ENCODE measurements at places on chromosomes 7 and 10. TPM values are rescaled to one million over a fixed set of nuclear protein-coding genes. Genes with fewer than 3 reads are reported as not detected.

DNA sequence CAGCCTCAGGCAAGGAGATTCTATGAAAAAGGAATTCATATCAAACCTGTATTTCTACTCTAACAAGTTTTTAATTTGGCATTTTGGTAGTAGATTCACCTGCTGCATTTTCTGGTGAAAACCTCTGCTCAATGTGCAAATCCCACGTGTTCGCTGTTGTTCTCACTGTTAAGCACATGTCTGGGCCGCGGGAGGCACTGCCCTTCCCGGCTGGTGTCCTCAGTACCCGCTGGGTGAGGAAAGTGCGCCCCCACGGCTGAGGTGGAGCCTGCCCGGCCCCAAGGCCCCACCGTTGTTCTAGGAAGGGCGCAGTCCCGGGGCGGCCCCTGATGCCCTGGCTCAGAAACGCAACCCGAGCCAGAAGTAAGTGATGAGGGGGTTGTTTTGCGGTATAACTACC is 193.4 kb upstream of the VWC2 start:
- H3K27me3 ChIP-seq, result no peaks in the 10 kb centered on the region
- no peaks in the 10 kb centered on the region for H3K36me3 ChIP-seq
- no peaks in the 10 kb centered on the region for H3K4me1 ChIP-seq
- no peak overlapping the region for H3K4me3 ChIP-seq
- DNase-seq, result no peak

DNA sequence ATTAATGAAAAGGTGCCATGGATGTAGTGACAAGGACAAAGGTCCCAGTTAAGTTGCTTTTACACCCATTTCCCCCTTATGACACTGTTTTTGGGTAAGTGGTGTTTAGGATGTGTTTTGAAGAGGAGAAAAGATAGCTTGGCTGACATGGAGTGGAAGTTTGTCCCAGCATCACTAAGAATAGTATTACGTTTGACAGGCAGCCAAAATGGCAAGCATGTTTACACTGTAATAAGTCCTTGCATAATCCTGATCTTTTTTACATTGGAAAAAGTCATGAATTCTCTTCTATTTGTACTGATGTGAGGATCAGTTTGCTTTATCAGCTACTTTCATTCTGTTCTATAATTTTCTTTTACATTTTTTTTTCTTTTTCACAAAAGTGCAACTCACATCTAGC is 137.8 kb downstream of the CHRM2 start:
- no peak overlapping the region for H3K27ac ChIP-seq
- H3K4me1 ChIP-seq, result no peaks in the 10 kb centered on the region
- H3K4me3 ChIP-seq, result no peak overlapping the region
- no peaks in the 10 kb centered on the region for H3K27me3 ChIP-seq

- H3K4me1 ChIP-seq, result no peaks in the 10 kb centered on the region
- peaks cover 15% of the 10 kb centered on the region for H3K27me3 ChIP-seq
- no peak overlapping the region for H3K4me3 ChIP-seq
- no peaks in the 10 kb centered on the region for H3K36me3 ChIP-seq
- no peak for DNase-seq
These were observed 2.0 kb downstream of the SEMA3D start for GRCh38 chr7:85184599-85185423.

- H3K4me3 ChIP-seq, result no peak overlapping the region
- H3K27ac ChIP-seq, result peak overlapping the region; percentile 29
- DNase-seq, result no peak
- no peaks in the 10 kb centered on the region for H3K36me3 ChIP-seq
These were observed 229.9 kb downstream of the MAD1L1 start for GRCh38 chr7:2002561-2003450.

DNA sequence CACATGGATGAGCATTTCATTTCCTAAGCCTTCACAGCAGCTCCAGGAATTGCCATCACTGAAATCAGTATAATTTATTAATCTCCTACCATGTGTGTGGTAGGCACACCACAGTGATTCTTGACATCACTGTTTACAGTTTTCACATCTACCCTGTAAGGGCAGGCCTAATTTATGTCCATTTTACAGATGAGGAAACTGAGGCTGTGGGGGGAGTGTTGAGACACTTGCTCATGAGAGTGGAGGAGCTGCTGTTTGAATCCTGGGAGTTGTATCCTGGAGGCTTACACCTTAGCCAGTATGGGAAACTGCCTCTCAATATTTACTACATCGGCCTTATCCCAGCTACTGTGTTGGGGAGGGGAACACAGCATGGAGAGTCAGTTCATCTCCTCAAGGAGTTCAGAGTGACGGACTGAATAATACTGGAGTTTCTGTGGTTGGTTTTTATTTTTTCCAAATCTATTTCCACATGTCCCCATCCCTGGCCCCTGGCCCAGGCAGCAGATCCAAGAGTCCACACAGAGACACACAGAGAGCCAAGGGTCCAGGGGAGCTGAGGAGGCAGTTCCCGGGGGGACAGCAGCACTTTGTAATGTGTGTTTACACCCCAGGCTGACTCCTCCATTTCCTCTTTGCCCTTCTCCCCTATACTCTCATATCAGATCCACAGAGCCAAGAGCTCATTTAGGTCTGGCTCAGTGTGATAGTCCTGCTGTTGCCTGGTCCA is 13.2 kb downstream of the UBTD1 start:
- H3K36me3 ChIP-seq, result peaks cover 6% of the 10 kb centered on the region

DNA sequence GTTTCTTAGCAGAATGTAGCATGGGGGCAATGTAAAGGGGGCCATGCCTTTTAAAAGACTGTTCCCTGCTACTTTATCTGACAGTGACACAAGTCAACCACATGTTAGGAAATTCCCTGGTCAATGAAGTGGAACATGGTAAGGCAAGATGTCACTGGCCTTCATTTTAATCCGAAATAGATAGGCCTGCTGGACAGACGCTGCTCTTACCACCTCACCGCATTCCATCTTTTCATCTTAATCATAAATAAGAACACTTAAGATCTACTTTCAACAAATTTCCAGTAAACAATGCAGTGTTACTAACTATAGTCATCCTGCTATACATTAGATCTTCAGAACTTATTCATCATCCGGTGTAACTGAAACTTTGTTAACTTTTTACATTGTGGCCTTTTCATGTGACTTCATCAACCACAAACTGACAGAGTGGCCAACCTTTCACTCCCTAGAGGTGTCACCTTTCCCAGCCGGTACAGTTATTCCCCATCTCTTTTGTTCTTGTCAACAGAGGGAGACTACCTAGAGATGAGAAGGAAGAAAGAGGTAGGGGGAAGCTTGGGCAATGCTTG is 15.6 kb downstream of the ASB4 start:
- H3K4me3 ChIP-seq, result no peak overlapping the region
- peaks cover 13% of the 10 kb centered on the region for H3K4me1 ChIP-seq
- H3K27me3 ChIP-seq, result peaks cover 30% of the 10 kb centered on the region
- no peak for DNase-seq

- H3K4me3 ChIP-seq, result no peak overlapping the region
- H3K27me3 ChIP-seq, result peaks cover 11% of the 10 kb centered on the region
- H3K27ac ChIP-seq, result no peak overlapping the region
- no peaks in the 10 kb centered on the region for H3K36me3 ChIP-seq
These were observed 27.8 kb downstream of the STEAP4 start for GRCh38 chr7:88278881-88279280.

DNA sequence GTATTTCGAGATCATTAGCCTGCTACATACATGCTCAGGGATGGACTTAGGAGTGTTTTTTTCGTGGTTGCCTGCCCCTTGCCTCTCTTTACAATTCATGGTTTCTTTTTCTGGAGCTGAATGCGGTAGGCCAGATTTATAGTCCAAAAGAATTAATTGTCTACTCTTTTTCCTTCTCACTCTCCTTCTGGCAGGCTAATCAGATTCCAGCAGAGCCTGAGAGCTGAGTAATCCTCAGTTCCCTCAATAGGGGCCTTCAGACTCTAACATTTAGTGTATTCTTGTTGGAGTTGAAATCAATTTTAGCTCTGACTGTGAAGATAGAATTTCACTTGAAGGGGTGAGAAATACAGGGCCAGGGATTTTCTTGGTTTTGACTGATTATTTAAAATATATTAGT is 16.4 kb downstream of the SORCS3 start:
- H3K4me3 ChIP-seq, result no peak overlapping the region
- peaks cover 2% of the 10 kb centered on the region for H3K36me3 ChIP-seq
- H3K4me1 ChIP-seq, result no peaks in the 10 kb centered on the region
- H3K27me3 ChIP-seq, result peaks cover 56% of the 10 kb centered on the region
- no peak for DNase-seq

DNA sequence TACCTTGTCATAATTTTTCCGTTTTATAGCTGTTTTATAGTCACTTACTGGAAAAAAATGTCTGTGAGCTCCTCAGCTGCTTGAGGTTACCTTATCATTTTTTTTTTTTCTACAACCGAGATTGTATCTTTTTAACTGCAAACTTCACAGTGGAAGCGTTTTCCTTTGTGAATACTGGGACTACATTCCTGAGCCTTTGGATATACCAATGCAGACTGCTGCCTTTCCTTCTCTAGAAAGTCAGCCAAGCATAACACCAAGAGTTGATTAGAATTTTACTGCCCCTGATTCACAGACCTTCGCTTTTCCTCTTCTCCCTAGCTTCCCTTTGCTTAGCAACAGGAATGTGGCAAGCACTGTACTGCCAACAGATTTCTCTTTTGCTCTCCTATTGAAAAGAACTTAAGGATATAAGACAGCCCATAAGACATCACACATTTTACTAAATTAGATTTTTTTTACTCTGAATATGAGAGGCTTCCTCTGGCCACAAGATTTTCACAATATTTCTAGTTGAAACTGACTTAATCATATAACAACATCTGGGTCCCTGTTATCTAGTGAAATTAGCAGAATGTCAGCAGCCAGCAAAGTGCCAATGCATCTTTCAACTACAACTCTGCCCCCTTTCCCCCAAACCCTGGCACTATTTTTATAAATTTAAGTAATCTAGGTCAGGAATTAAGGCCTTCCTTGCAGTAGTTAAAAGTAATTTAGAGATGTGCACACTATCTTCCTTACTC is 170.6 kb downstream of the PRKG1 start:
- H3K4me1 ChIP-seq, result no peaks in the 10 kb centered on the region
- no peaks in the 10 kb centered on the region for H3K27me3 ChIP-seq

DNA sequence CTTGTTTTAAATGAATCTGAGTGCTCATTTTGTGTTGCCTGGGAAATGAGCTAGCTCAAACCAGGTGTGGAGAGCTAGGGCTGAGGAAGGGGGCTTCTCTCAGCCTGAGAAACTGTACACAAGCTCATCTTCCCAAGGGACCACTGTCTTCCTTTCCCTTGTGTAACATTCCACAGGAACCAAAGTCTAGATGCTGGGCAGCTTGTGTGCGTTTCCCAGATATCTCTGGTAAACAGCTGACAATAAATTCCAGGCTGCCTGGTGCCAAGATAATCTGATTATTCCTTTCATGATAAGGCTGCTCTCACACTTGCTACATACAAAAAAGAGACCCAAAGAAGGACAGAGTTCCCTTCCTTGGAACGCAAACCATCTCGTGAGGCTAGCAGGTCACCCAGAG is 33.1 kb upstream of the MKLN1 start:
- no peaks in the 10 kb centered on the region for H3K36me3 ChIP-seq
- peaks cover 3% of the 10 kb centered on the region for H3K4me1 ChIP-seq
- peaks cover 8% of the 10 kb centered on the region for H3K27me3 ChIP-seq
- H3K4me3 ChIP-seq, result no peak overlapping the region
- no peak for DNase-seq
- peak overlapping the region; percentile 24 for H3K27ac ChIP-seq

- DNase-seq, result no peak
- H3K27me3 ChIP-seq, result no peaks in the 10 kb centered on the region
- no peaks in the 10 kb centered on the region for H3K36me3 ChIP-seq
- H3K27ac ChIP-seq, result no peak overlapping the region
These were observed 64.5 kb upstream of the C10orf90 start for GRCh38 chr10:126734967-126735366.

DNA sequence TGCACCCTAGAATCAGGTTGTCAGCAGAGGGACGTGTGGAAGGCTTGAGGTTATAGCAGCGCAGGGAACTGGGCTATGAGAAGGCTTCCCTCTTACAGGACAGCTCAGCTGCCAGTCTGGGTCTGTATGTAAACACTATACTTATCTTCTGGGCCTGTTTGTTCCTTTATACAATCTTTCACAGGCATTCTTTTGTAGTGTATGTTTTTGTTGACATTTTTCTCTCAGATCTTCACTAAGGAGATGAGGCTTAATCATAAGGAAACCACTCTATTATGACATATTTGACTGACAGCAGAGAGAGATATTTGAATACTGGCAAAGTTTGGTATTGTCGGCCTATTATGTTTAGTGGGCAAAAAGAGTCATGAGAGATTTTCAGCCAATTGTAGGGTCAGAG is 929 bp downstream of the GBF1 start:
- H3K4me1 ChIP-seq, result peaks cover 44% of the 10 kb centered on the region
- peak overlapping the region; percentile 98 for H3K27ac ChIP-seq
- H3K36me3 ChIP-seq, result peaks cover 4% of the 10 kb centered on the region
- peak overlapping the region; percentile 96 for H3K4me3 ChIP-seq

DNA sequence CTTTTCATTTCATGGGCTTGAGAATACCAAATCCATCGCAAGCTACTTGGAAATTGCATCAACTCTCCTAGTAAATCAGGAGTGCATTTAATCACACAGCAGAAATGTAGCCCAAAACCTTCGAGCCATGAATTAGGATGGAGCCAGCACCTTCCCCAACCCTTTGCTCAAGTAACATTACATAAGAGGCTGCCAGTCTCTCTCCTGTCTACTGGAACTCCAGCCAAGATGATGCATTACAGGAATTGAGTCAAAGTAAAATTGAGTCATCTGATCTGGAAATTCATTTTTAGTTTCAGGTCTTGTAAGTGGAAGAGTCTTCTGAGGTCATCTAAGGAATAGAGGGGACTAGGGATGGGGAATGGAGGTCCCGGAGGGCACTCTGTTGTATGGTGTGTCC is 69.7 kb upstream of the FHIP2A start:
- no peak for DNase-seq
- H3K27ac ChIP-seq, result no peak overlapping the region
- peaks cover 6% of the 10 kb centered on the region for H3K36me3 ChIP-seq
- no peak overlapping the region for H3K4me3 ChIP-seq

LLCFC1 gene
- total RNA-seq, result not detected

STAMBPL1 gene
- 20.7 TPM for total RNA-seq

TRIM50 gene
- total RNA-seq, result not detected

MLXIPL gene
- not detected for total RNA-seq

SPAG6 gene
- total RNA-seq, result not detected

MMP21 gene
- 0.29 TPM for total RNA-seq

LHFPL3 gene
- not detected for total RNA-seq

C7orf57 gene
- total RNA-seq, result 0.30 TPM

NODAL gene
- total RNA-seq, result not detected
